ENCODE measurements at places on chromosomes 4 and X.

GRCh38 chr4:152606753-152607152 lies 70.9 kb upstream of the FBXW7 start:
- no peak for DNase-seq
- H3K36me3 ChIP-seq, result no peaks in the 10 kb centered on the region
- no peak overlapping the region for H3K27ac ChIP-seq
- H3K4me1 ChIP-seq, result no peaks in the 10 kb centered on the region
- H3K4me3 ChIP-seq, result no peak overlapping the region

GRCh38 chrX:12790885-12791256 lies 341 bp upstream of the PRPS2 start:
- no peaks in the 10 kb centered on the region for H3K27me3 ChIP-seq
- H3K27ac ChIP-seq, result no peak overlapping the region
- DNase-seq, result no peak
- peak overlapping the region; percentile 69 for H3K4me3 ChIP-seq
- H3K4me1 ChIP-seq, result no peaks in the 10 kb centered on the region
- no peaks in the 10 kb centered on the region for H3K36me3 ChIP-seq

DNA sequence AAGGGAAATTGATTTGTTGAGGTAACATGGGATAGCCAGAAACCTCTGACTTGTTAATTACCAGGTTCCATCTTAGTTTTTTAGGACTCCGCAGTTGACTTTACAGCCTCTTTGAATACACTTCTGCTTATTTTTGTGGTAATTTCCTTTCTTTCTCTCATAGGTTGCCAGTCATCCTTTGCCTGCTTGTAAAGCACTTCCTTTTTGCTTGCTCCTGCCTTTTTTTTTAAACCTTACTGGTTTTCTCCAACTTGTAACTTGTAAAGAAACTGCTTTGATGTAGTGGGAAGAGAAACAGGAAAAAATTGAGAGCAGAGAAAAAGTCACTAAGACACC lies 2.6 kb downstream of the PGK1 start:
- H3K4me1 ChIP-seq, result peaks cover 14% of the 10 kb centered on the region
- peak overlapping the region; percentile 100 for H3K27ac ChIP-seq
- no peaks in the 10 kb centered on the region for H3K27me3 ChIP-seq
- peaks cover 10% of the 10 kb centered on the region for H3K36me3 ChIP-seq

DNA sequence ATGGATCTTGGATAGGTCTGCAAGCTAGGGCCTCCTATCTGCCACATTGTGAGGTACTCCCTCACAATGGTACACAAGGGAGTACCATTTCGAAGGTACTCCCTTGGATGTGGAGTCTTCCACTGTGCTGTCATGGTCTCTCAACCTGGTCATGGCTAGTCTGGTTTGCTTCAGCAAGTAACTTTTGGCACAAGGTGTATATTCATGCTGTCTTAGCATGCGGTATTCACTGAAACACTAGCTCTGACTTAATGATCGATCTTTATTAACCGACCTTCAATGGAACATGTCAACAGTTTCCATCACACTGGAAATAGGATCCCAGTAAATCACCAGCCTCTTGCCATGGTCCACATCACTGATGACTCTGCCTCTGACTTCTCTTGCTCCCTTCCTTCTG lies 77.5 kb upstream of the HS3ST1 start:
- H3K27ac ChIP-seq, result peak overlapping the region; percentile 84
- no peak overlapping the region for H3K4me3 ChIP-seq
- peak; percentile 12 for DNase-seq
- peaks cover 24% of the 10 kb centered on the region for H3K4me1 ChIP-seq

DNA sequence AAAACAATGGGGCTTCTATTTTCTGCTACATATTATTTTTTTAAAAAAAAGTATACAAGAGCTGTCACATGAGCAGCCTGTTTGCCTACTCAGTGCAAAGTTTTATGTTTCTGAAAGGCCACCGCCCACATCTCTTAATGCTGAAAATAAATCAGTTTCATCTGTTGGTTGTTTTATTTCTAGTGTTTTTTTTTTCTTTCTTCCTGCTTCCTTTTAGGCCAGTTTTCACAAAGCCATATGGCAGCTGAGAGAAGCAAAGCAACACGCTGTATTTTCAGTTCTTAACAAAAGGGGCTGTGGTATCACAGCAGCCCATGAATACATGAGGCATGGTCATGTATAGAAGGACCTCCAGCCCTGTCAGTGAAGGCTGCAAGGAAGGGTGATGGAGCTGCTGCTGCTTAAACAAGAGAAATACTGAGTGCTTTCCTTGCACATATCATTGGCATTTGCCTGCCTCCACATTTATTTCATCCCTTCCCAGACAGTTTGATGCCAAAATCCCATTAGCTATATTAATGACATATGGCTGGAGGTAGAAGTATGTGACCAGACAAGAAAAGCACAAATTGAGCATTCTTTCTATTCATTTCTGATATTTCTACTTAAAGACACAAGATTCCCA lies 172.5 kb downstream of the PCDH18 start:
- no peaks in the 10 kb centered on the region for H3K4me1 ChIP-seq
- no peaks in the 10 kb centered on the region for H3K27me3 ChIP-seq
- H3K27ac ChIP-seq, result no peak overlapping the region
- no peak overlapping the region for H3K4me3 ChIP-seq
- no peak for DNase-seq

GRCh38 chr4:76011700-76012387 lies 4.5 kb upstream of the CXCL9 start:
- H3K27me3 ChIP-seq, result no peaks in the 10 kb centered on the region
- H3K4me3 ChIP-seq, result no peak overlapping the region
- no peaks in the 10 kb centered on the region for H3K36me3 ChIP-seq

- no peak overlapping the region for H3K4me3 ChIP-seq
- H3K27ac ChIP-seq, result no peak overlapping the region
- DNase-seq, result no peak
- H3K27me3 ChIP-seq, result no peaks in the 10 kb centered on the region
- no peaks in the 10 kb centered on the region for H3K36me3 ChIP-seq
Measured at GRCh38 chrX:44828008-44828605, 15.7 kb upstream of the DUSP21 start.

DNA sequence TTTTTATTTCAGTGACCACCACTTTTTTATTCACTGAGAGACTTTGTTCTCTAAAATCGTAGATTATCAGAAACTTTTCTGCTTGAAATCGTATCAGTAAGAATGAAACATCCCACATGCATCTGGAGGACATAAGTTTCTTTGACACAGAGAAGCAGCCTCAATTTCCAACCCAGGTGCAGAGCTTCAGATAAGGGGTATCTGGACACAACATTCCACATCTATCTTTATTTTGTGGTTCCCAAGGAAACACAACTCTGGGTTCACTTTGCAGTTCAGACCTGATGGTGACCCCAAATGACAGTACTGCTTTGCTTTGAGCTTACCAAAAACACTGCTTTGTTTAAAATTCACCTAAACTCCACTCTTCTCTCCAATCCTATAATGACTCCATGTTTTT lies 1.3 kb upstream of the CLCN5 start:
- H3K36me3 ChIP-seq, result peaks cover 2% of the 10 kb centered on the region
- peaks cover 18% of the 10 kb centered on the region for H3K4me1 ChIP-seq
- no peak overlapping the region for H3K4me3 ChIP-seq
- H3K27me3 ChIP-seq, result no peaks in the 10 kb centered on the region

- no peaks in the 10 kb centered on the region for H3K4me1 ChIP-seq
- H3K27ac ChIP-seq, result no peak overlapping the region
- H3K27me3 ChIP-seq, result no peaks in the 10 kb centered on the region
- no peaks in the 10 kb centered on the region for H3K36me3 ChIP-seq
Measured at GRCh38 chr4:117063961-117064696, 21.2 kb downstream of the TRAM1L1 start.

GRCh38 chr4:69522554-69522953 lies 26.8 kb upstream of the UGT2B4 start:
- no peaks in the 10 kb centered on the region for H3K36me3 ChIP-seq
- H3K27me3 ChIP-seq, result no peaks in the 10 kb centered on the region
- no peak overlapping the region for H3K27ac ChIP-seq
- H3K4me3 ChIP-seq, result no peak overlapping the region
- no peak for DNase-seq
- H3K4me1 ChIP-seq, result peaks cover 8% of the 10 kb centered on the region

- no peak overlapping the region for H3K27ac ChIP-seq
- H3K4me3 ChIP-seq, result no peak overlapping the region
- no peaks in the 10 kb centered on the region for H3K27me3 ChIP-seq
Measured at GRCh38 chrX:124488412-124489161, 142.2 kb downstream of the SH2D1A start.

- no peak for DNase-seq
- H3K27me3 ChIP-seq, result no peaks in the 10 kb centered on the region
- H3K27ac ChIP-seq, result no peak overlapping the region
- H3K4me3 ChIP-seq, result no peak overlapping the region
- H3K4me1 ChIP-seq, result no peaks in the 10 kb centered on the region
Measured at GRCh38 chr4:138320831-138321230, 78.7 kb upstream of the SLC7A11 start.

DNA sequence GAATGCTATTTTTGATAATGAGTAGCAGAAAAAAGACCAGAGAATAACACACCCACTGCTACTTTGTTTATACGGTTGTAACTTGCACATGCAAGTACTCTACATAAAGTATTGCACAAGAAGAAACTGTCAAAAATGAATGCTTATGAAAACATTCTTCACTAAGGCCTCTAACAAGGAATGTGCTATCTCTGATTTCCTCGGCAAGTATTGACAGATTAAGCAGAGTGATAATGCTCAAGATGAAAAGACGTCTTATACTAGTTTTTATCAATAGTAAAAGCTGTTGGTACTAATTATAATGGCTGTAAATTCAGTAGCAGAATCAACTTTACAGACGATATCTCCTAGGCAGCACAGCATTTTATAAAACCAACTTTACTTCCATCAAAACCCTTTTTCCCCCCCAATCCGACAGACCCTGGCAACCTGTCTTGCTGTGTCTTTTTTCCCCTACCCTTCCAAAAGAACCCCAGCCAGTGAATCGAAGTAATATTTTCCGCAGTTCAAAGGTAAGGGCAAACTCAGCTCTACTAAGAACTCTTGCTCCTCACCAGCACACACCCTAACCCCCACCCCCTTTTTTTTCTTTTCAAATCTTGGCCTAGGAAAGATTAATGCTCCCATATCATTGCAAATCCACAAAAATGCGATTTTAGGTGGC lies 1.5 kb downstream of the FRYL start:
- H3K4me3 ChIP-seq, result peak overlapping the region; percentile 89
- no peaks in the 10 kb centered on the region for H3K27me3 ChIP-seq
- H3K4me1 ChIP-seq, result peaks cover 11% of the 10 kb centered on the region

DNA sequence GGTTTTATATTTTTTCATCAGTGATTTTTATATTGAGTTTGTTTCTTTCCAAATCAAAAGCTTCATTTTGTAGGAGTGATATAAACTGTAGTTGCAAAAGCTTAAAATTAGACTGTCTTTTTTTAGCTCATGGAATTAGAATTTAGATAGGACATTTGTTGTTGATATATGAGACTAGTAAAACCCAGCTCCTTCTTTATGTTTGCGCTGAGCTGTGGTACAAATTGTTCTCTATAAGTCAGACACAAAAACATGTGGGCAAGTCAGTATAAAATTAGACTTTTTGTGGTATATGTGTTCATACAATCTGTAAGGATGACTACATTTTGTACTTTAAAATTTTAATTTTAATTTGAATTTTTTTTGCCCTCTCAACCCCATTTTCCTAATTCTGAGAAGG lies 18.3 kb downstream of the FHIP1A start:
- no peak for DNase-seq
- H3K4me1 ChIP-seq, result no peaks in the 10 kb centered on the region
- H3K4me3 ChIP-seq, result no peak overlapping the region
- no peak overlapping the region for H3K27ac ChIP-seq
- H3K36me3 ChIP-seq, result no peaks in the 10 kb centered on the region

DNA sequence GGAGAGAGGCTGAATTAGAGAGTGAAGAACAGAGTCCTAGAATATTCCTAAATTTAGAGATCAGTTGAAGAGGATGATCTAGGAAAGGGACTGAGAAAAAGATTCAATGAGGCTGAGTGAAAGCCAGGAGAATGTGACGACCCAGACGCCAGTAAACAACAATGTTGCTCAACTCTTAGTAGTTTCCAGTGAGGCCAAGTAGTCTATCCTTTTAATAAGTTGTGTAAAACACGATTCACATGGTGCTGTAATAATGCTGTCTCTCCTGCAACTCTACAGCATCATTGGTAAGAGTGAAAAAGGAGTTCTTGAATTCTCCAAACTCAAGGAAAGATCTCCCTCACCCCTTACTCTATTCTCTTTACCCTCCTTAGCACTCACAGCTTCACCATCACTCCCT lies 140.3 kb downstream of the CFAP299 start:
- no peak for DNase-seq
- no peak overlapping the region for H3K4me3 ChIP-seq
- H3K4me1 ChIP-seq, result no peaks in the 10 kb centered on the region
- H3K27ac ChIP-seq, result no peak overlapping the region
- H3K36me3 ChIP-seq, result no peaks in the 10 kb centered on the region

- no peak for DNase-seq
- no peaks in the 10 kb centered on the region for H3K4me1 ChIP-seq
- H3K27me3 ChIP-seq, result no peaks in the 10 kb centered on the region
- no peak overlapping the region for H3K4me3 ChIP-seq
Measured at GRCh38 chr4:139942241-139942640, 211.7 kb downstream of the MAML3 start.

DNA sequence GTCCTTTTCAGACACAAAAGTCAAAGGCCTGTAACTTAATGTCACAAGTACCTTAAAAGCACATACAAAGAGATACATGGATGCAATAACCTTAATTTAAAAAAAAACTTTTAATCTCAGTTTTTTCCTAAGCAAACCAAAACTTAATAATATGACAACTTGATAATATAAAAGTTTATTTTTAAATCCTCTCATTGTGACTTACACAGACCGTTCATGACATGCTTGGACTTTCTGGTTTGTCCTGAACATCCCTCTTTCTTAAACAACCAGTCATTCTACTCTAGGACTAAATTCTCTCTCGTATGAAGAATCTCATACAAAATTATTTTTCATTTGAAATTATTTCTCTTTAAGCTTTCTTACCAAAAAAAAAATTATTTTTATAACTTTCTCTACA lies 43.1 kb upstream of the CYP2U1 start:
- no peak for DNase-seq
- H3K4me1 ChIP-seq, result no peaks in the 10 kb centered on the region
- H3K27me3 ChIP-seq, result no peaks in the 10 kb centered on the region

DNA sequence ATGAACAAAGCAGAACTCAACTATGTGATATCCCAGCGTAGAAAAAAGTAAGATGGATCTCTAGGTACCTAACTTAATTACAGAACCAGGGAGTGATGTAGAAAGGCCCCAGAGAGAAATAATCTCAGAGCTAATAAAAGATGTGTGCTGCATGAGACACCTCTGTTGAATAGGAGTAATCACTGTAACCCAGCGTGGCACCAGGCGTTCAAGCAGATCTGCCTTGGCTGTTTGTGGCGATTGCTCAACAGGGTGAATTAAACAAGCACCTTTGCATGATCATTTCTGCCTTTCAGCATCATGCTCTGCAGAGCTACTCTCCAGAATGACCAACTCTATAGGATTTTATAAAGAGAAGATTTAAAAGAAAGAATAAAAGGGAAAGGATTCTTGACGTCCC lies 81.7 kb upstream of the KCNIP4 start:
- H3K27me3 ChIP-seq, result no peaks in the 10 kb centered on the region
- H3K27ac ChIP-seq, result no peak overlapping the region
- H3K36me3 ChIP-seq, result no peaks in the 10 kb centered on the region
- no peak for DNase-seq
- H3K4me3 ChIP-seq, result no peak overlapping the region
